ENCODE measurements at places on chromosomes 5 and 9. TPM values are rescaled to one million over a fixed set of nuclear protein-coding genes. Genes with fewer than 3 reads are reported as not detected.

The NMUR2 gene
- 0.08 TPM for total RNA-seq

The PCDHGA12 gene
- total RNA-seq: not detected

The NME5 gene
- total RNA-seq: not detected

The SHC3 gene
- 0.40 TPM for total RNA-seq

The TAF1L gene
- not detected for total RNA-seq

The FBXL7 gene
- total RNA-seq: 1.1 TPM

The KCNIP1 gene
- total RNA-seq: not detected

The RASGEF1C gene
- 0.10 TPM for total RNA-seq

The ISCA1 gene
- total RNA-seq: 42.7 TPM

The SPATA31E1 gene
- 0.01 TPM for total RNA-seq

The KIF27 gene
- total RNA-seq: 1.1 TPM

The LCN1 gene
- 0.26 TPM for total RNA-seq

The GLRX gene
- total RNA-seq: 70.2 TPM

The ACTBL2 gene
- total RNA-seq: not detected

The GZMA gene
- total RNA-seq: not detected

The AGXT2 gene
- not detected for total RNA-seq

The PIP5KL1 gene
- 1.1 TPM for total RNA-seq

The TMEM215 gene
- total RNA-seq: 0.02 TPM

The SKIC3 gene
- 23.7 TPM for total RNA-seq

The ETF1 gene
- total RNA-seq: 143 TPM

The NRG2 gene
- total RNA-seq: 2.5 TPM

The FGD3 gene
- total RNA-seq: 0.16 TPM

The PAEP gene
- total RNA-seq: 0.25 TPM

The PDE8B gene
- 2.0 TPM for total RNA-seq

The MAMDC4 gene
- total RNA-seq: 4.6 TPM

The TTC33 gene
- 17.3 TPM for total RNA-seq

The RANBP3L gene
- total RNA-seq: not detected

The GRM6 gene
- not detected for total RNA-seq

The GABBR2 gene
- total RNA-seq: 0.14 TPM

The KIF24 gene
- 3.5 TPM for total RNA-seq

The LAMC3 gene
- 2.3 TPM for total RNA-seq

The SOHLH1 gene
- total RNA-seq: 0.05 TPM

The TPD52L3 gene
- not detected for total RNA-seq

The BTNL9 gene
- 1.1 TPM for total RNA-seq

The KCNV2 gene
- not detected for total RNA-seq

The MFAP3 gene
- 22.8 TPM for total RNA-seq

The ADAMTS13 gene
- total RNA-seq: 0.60 TPM

The TTC39B gene
- total RNA-seq: 1.2 TPM

The PPP3R2 gene
- not detected for total RNA-seq

The FSTL4 gene
- total RNA-seq: 4.1 TPM

The ORM2 gene
- not detected for total RNA-seq

The STKLD1 gene
- 0.64 TPM for total RNA-seq

The TOMM5 gene
- 313 TPM for total RNA-seq

The ZNF354B gene
- total RNA-seq: 4.6 TPM

The ARSK gene
- total RNA-seq: 7.5 TPM

The PCDHGA5 gene
- total RNA-seq: 0.16 TPM

The SH3GL2 gene
- 0.07 TPM for total RNA-seq

The PTPN3 gene
- 17.5 TPM for total RNA-seq

The MCTP1 gene
- 9.5 TPM for total RNA-seq
